ENCODE measurements at places on chromosomes 11 and 22.
A peak's percentile ranks its signal among the peaks of the same experiment; 100 is the strongest.

GRCh38 chr11:113595810-113596594, 110.1 kb downstream of the TMPRSS5 start:
- no peak for DNase-seq

DNA sequence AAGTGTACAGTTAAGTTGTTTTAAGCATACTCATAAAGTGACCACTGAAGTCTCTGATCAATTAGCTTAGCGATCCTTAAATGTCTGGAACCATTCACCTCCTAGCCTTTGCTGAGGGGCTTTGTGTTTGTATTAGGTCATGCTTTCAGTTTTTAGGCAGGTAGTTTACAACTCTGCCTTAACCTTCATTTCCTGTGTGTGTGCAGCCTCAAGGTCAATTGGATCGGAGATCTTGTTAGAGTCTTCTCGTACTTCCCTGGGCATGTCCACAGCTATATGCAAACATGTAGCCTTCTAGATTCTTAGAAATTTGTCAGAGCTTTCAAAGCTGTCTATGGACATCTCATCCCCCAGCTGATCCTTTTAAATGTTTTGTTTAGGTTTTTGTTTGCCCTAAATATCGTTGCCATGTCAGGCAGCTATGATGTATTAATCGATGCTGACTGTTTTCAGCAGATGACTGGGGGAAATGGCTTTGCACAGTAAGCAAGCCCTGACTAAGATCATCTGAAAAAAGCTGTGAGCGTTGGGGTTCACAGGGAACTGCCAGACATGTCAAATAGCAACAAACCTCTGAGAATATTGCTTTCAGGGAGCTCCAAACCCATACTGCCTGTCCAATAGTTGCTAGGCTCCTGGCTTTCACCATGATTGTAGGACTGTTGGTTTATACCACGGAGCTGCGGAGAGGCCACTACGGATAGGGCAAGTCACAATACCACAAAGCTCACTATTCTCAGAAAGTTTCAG, 45.6 kb downstream of the GLYAT start:
- DNase-seq, result peak; percentile 12

GRCh38 chr11:8603696-8604077, 9.7 kb upstream of the STK33 start:
- DNase-seq, result no peak

- DNase-seq, result no peak
These were observed 73.4 kb upstream of the TTC12 start for GRCh38 chr11:113240790-113241635.

GRCh38 chr22:39494471-39495120, 7.5 kb upstream of the MIEF1 start:
- no peak for DNase-seq

DNA sequence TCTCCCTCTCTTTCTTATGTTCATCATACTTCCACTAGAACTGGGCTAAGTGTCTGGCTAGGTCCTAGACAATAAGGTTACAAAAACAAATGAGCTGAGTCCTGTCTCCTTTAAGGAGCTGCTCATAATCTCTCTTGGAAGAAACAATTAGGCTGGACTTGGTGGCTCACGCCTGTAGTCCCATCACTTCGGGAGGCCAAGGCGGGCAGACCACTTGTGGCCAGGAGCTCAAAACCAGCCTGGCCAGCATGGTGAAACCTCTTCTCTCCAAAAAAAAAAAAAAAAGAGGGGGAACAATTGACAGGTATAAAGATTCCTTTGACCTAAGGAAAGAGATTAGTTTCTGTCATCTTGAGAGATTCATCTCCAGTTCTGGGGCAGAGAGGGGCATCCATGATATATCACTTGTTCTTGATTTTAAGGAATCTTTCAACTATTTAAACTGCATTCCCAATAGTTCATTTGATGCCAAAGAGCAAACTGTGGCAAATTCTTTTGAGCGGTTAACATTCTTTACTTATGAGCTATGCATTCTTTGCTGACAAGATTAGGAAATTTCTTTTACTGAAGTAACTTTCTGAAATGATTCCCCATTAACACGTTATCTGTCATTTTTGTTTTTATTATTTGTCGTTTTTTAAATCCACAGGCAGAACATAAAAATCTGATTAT, 125.5 kb downstream of the C11orf87 start:
- DNase-seq, result no peak

Data from hematopoietic multipotent progenitor cell treated with erythropoietin and hydrocortisone succinate and interleukin-3 and kit ligand, for 4 days (in vitro differentiated cells).